ENCODE measurements at places on chromosomes 7 and 10. TPM values are rescaled to one million over a fixed set of nuclear protein-coding genes. Genes with fewer than 3 reads are reported as not detected.

- DNase-seq, result no peak
Measured at GRCh38 chr7:81606078-81606863, 163.6 kb downstream of the HGF start.

DNA sequence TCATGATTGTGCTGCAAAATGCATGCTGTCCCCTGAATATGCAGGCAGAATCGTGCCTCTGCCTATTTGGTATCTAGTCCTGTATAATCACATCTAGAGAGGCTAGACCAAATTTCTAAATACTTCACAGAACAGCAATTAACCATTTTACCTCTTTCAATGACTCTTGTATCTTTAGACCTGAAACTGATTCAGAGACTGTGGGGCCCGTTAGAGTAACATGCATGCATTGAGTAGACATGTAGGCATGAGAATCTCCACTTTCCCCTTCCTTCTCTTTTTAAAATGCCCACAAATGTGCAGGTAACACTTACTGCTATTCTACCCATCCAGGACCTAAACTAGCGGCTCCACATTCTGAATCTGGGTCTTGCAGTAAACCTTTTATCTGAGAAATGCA is 8.8 kb downstream of the ZNF92 start:
- no peak for DNase-seq

Gene FOXP2
- 1.7 TPM for total RNA-seq

- DNase-seq, result no peak
Measured at GRCh38 chr10:84397735-84398144, 69.4 kb downstream of the CCSER2 start.

DNA sequence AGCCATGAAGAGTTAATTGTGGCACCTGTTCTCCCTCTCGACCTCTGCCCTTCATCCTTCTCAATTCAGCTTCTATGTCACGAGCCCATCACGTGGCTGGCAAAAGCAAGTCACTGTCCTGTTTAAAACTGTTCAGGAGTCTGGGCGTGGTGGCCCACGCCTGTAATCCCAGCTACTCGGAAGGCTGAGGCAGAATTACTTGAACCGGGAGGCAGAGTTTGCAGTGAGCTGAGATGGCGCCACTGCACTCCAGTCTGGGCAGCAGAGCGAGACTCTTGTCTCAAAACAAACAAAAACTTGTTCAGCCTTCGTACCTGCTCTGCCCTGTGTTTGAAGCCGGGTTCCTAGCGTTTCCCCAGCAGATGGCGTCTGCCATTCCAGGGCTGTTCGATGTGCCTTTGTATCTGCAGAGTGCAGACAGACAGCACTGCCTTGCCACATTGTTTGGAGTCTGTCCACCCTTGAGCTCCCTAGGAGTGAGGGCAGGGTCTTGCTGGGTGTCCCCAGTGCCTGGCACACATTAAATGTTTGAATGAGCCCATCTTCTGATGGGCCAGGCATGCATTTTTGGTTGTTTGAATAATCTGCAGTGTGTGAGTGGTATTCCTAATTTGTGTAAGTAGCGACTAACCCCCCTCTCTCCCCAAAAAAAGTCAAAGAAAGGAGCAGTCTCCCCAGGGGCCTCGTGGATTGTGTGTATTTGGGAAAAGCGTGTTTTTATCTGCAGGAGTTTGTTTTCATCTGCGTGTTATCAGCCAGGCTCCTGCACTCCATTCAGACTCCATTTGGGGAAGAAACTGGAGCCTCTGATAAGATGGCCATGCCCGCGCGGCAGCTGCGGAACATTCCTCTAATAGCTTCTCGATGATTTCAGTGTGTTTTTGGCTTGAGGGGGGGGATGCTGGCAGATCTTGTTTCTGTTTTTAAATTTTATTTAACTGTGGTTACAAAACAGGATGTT is 61.2 kb downstream of the DNAJB6 start:
- DNase-seq, result peak; percentile 44

- DNase-seq, result no peak
Measured at GRCh38 chr10:61970182-61971002, 68.9 kb downstream of the ARID5B start.

- DNase-seq, result no peak
Measured at GRCh38 chr7:76381814-76382213, 23.0 kb upstream of the YWHAG start.

Gene EIF5AL1
- 0.54 TPM for total RNA-seq

DNA sequence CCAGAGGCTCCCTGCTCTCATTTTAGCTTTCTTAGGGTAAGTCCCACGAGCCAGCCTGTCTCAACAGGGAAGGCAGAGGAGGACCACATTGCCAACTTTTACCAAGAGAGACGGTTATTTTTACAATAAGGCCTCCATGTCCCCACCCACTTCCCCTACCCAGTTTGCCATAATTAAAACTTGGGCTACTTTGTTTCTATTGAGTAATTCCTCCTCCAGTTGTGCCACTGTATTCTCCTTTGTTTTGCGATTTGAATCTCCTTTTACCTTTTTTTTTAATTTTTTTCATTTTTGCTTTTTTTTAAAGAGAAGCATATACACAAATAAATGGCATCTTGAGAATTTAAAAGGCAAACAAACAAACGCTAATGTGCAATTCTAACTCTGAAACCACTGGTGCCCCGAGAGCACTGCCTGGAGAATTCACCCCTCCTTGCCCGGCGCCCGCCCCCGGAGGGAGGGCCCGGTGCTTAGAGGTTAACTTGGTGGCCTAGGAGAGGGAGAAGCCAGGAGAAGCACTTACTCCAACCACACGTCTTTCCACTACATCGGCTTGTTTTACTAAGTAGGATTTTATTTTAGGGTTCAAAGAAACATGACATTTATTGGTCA is 282.3 kb downstream of the USP6NL start:
- no peak for DNase-seq

DNA sequence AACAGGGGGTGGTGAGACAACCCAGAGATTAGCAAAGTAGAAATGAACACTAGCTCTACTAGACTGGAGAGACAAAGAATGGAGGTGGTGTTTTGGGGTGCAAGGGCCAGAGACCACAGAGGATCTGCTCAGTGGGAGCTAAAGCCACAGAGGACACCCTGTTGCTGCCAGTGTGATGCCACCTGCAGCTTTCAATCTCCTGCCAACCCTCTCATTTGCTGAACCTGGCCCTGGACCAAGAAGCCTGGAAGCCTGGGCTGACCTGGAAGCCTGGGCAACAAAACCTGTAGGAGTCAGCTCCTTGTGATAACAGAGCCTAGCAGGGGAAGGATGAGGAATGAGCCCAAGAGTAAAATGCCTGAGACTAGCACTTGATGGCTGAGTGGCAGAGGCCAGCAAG is 81.1 kb upstream of the ADO start:
- DNase-seq, result no peak

- no peak for DNase-seq
Measured at GRCh38 chr7:38927751-38928150, 18.8 kb upstream of the VPS41 start.

Gene SLC13A1
- total RNA-seq, result not detected

DNA sequence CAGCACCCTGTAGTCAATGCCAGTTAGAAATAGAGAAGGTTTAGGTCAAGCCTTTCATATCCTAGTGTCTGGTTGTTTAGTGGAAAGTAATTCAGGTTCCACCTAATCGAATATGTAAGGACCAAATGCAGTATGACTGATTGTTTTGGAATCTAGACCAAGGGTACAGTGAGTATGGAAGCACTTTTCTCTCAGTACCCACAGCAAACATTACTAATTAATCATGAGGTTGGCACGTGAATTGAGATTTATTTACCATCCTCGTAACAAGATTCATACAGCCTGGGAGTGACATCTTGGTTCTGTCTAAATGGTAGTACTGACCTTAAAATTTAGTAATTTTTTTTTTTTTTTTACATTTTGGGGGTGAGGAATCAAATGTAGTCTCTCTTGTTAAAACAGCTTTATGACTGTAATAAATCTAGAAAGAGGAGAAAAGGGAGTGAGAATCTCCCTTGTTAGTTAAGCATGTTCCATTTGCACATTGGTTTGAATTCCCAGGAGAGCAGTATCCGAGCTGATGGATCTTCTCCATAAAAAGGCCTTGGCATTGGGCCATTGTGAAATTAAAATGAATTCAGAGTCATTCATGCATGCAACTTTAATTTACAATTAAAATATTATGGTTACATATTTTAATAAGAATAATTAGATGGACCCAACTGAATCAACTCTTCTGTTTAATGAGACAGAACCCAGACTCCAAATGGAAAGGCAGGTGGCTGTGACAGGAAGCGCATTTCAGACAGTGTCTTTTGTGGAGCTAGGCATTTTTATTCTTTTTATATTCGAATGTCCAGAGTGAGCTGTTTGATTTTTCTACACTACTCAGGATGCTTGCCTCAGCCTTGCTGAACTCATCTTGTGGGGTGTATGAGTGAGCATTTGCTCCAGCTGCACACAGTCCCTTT is 57.6 kb downstream of the SNX10 start:
- DNase-seq, result peak; percentile 56

Gene SH2D4B
- total RNA-seq, result 0.06 TPM

DNA sequence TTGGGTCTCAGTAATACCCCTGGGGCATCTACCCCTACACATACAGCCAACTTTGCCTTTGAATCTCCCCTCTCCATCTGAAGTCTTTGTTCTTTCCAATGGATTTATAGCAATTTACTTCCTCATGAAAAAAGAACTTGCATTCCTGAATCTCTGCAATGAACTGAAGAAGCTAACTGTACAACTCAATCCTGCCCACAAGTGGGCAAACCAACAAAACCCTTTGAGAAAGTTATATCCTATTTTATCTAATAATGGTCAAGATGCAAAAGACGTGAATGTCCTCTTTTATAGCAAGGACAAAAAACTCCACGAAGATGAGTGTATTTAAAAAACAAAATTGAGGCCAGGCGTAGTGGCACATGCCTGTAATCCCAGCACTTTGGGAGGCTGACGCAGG is 991.3 kb downstream of the LRMDA start:
- DNase-seq, result no peak

Gene PAX4
- not detected for total RNA-seq

GRCh38 chr7:87345962-87346371 is 503 bp downstream of the CROT start:
- no peak for DNase-seq

Gene MEPCE
- total RNA-seq, result 79.5 TPM

- peak; percentile 100 for DNase-seq
Measured at GRCh38 chr7:28685644-28686417, 272.3 kb downstream of the TRIL start.

- no peak for DNase-seq
Measured at GRCh38 chr7:48384180-48384752, 213.0 kb downstream of the ABCA13 start.

- no peak for DNase-seq
Measured at GRCh38 chr10:17984056-17984455, 32.3 kb downstream of the SLC39A12 start.

DNA sequence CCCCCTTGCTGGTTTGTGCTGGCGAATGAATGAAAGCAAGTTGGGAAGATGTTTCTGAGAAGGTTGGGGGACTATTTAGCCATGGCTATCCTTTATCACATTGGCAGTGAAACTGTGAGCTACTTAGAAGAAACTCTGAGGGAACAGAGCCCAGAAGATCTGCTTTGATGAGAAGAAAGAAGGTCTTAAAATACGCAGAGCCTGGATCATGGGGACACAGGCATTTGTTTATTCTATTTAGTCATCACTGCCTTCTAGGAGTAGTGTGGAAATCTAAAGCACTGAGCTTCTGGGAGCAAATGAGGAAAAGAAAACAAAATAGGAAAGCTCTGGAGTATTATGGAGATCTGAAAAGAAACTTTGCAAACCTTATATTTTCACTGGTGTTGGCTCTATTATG is 28.5 kb downstream of the CPED1 start:
- DNase-seq, result no peak

DNA sequence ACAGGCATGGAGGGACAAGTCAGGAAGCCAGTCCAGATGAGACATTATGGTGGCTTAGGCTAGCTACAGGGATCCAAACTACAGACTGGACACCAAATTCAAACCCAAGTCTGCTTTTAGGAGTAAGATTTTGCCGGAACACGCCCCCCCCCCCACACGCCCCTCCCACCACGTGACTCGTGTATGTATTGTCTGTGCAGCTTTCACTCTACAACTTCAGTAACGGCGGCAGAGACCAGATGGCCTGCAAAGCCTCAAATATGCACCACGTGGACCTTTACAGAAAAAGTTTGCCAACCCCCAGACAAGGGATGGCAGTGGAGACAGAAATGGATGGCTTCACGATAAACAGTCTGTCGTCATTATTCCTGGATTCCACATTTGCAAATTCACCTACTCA is 14.5 kb downstream of the HIPK2 start:
- no peak for DNase-seq

GRCh38 chr10:46558392-46559185 is 2.1 kb upstream of the GPRIN2 start:
- DNase-seq, result no peak

DNA sequence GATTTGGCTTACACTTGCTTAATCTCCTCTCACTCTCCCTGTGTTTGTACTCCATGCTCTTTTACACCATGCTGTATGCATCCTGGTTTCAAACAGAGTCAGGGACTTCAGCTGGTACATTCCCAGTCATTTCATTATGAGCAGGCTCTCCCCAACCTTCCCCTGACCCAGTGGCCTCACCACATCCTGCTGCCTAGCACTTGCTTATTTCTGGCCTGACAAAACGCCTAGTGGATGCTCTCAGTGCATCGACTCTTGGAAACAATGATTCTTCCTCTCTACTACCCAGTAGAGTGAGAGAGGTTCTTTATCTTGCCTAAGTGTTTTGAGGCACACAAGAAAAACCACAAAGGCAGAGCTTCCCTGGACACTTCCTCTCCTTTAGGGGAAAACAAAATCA is 63.4 kb downstream of the CAV1 start:
- DNase-seq, result peak; percentile 93

DNA sequence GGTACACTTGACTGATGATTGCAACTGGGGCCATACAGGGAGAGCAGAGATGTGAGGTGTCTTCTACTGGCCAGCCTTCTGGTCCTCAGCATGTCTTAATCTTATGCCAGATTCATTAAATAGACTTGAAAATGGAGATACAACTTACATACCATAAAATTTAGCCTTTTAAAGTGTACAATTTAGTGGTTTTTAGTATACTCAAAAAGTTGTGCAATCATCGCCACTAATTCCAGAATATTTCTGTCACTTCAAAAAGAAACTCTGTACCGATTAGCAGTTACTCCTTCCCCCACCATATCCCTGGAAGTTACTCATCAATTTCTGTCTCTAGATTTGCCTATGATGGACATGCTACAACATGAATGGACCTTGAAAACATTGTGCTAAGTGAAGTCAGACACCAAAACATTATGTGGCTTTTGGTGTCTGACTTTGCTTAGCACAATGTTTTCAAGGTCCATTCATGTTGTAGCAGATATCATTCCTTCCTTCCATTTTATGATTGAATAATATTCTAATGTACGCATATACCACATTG is 53.0 kb downstream of the SH2D4B start:
- no peak for DNase-seq
